ENCODE measurements at places on chromosomes 2 and 18.

DNA sequence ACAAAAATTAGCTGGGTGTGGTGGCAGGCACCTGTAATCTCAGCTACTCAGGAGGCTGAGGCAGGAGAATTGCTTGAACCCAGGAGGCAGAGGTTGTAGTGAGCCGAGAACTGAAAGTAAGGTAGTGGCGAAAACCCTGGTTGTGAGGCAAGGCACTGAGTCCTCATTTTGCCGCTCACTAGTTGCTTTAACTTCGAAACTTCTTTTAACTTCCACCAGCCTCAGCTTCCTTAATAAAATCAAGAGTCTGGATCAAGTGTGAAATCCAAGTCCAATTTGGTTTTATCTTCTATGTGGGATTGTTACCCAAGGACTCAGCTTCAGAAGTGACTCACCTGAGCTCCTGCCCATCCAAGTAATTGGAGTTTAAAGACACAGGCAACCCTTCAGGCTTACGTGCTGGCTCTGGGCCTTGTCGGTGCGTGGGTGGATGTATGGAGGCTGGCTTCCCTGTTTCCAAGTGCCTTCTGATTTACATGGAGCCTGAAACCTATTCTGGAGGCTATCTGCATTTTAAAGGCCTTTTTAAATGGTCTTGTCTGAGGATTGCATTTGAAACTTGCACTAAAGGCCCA, 374.2 kb upstream of the ID2 start:
- DNase-seq: no peak

- DNase-seq: no peak
These were observed 24.3 kb upstream of the PSME4 start for GRCh38 chr2:53994818-53995808.

GRCh38 chr2:146807568-146808168, 1037.2 kb upstream of the ACVR2A start:
- no peak for DNase-seq

- no peak for DNase-seq
These were observed 73.8 kb downstream of the TFCP2L1 start for GRCh38 chr2:121211251-121211650.

DNA sequence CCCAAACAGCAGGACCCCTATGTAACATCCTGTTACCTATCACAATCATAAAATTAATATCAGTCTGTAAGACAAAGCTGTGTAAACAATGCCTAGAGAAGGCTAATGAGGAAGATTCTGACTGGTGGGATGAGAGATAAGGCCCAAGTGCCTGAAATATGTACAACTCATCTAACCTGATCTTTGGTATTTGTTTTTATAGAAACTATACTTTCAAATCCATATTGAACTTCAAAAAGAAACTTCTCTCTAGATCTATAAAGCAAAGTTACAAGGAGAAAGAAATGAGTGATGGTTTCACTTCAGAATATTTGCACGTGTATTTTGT, 36.1 kb upstream of the ITGA4 start:
- no peak for DNase-seq

DNA sequence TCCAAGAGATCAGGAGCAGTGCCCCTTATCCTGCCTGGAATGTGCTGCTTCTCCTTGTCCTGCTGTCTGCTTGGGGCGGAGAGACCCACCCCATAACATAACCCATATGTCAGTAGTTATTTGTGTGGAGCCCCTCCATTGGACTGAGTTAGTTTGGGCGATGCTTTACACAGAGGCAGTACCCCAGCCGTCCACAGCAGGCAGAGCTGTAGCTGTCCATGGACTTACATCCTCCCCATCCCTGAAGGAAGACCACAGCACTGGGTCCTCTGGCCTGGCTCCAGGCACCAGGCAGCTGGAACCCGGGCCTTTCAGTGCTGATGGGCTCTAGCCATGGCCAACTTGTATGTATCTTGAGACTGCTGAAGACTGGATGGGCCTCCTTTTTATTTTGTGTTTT, 20.3 kb downstream of the GKN2 start:
- no peak for DNase-seq

All from activated CD4-positive, alpha-beta T cell treated with anti-CD3 and anti-CD28 coated beads, Interleukin-2, amount 50 U/mL, for 48 hours (primary cell).